Stimulated activated CD4-positive, alpha-beta T cell treated with anti-CD3 and anti-CD28 coated beads, TNF-alpha, amount 100 ng/mL, for 24 hours (primary cell): ENCODE measurements at places on chromosomes 4 and X.

- no peak for DNase-seq
These were observed 347.1 kb upstream of the GATB start for GRCh38 chr4:152107736-152108500.

GRCh38 chr4:88286897-88287296 lies 2.5 kb upstream of the PPM1K start:
- no peak for DNase-seq

DNA sequence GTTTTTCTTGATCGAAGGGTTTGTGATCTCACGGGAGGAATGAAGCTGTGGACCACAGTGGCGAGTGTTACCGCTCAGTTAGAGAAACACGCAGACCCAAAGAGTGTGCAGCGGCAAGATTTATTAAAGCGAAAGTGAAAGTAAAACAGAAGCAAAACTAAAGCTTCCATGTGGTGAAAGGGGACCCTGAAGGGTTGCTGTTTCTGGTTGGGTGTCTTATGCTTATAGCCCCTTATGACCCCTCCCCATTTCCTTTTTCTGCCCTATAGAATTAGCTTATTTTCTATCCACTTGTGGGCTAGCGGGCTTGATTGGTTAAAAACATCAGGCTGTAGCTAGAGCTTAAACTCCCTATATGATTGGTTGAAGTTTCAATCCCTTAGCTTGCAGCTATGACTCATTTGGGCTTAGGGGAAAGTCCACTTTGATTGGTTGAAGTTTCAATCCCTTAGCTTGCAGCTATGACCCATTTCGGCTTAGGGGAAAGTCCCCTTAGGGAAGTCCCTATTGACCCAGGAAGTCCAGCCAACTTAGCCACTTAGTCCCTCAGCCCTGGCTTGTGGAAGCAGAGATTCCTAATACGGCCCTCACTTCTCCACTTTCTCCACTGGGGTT lies 171.2 kb upstream of the NWD2 start:
- DNase-seq = no peak

DNA sequence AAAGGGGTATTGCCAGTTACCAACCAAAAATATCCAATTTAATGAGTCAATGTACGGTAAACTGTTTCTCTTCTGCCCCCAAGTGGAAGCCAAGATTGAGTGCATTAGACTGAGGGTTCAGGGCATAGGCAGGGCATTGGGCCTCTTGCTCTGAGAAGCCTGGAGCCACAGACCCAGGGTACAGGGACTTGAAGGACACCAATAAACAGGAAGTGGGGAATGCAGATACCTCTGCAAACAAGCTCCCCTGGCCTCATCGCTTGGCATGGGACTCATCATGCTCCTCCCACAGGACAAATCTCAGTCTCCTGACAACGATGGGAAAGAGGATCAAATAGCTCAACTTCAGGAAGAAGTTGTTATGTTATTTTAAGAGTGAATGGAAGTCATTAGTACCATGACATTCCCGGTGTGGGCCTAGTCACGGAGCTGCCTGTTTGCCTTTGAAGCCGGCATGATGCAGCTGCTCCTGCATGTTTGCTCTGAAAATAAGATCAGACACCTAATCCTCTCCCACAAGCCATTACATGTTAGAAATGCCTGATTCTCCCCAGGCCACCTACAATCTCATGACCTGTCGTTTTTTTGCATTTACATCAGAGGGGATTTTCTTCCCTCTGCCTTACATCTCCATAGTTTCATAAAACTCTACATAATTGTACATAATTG lies 224.2 kb downstream of the RCHY1 start:
- DNase-seq = no peak

GRCh38 chr4:76607266-76607799 lies 172.3 kb downstream of the SHROOM3 start:
- DNase-seq = no peak

DNA sequence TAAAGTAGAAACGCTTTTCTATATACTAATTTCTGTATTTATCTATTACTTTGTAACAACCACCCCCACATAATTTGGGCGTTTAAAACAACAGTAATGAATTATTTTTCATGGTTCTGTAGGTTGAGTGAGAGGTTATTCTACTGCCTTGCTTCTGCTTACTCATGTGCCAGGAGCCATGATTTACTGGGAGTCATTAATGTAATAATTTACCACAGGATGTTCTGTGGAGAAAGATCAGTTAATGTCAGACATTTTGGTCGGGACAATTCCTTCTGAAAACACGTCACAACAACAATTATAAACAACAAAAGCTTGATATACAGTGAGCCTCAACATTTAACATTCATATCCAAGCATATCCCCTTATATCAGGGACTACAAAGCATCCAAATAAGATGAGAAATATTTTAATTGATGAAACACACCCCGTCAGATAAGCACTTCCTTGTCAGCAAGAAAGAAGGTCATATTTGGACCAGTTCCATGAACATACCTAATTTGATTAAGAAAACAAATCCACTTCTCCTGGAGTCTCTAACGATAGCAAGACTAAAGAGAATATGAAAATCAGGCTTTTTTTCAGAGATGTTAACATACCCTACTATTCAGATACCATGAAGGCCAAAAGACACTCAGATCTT lies 238.5 kb downstream of the PRDM5 start:
- DNase-seq = no peak

DNA sequence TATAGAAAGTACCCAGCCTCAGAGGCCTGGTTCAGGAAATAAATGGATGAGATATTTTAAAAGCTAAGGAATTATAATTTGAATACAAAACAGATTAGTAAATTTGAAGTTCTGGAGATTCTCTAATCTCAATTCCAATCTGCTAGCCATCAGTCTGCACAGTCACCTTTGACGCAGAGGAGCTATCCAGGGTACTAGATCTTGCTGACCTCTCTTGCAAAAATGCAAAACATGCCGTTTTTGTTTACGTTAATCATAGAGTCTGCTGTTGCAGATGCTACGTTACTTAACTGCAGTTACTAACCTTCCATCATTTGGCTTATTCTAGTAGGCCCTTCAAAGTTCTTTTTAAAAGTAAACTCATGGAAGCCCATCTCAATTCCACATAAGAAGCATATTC lies 10.4 kb downstream of the CCSER1 start:
- DNase-seq = no peak

GRCh38 chrX:43423876-43424275 lies 232.2 kb upstream of the MAOA start:
- no peak for DNase-seq

- DNase-seq = no peak
These were observed 67.7 kb downstream of the PPARGC1A start for GRCh38 chr4:23822181-23822580.

DNA sequence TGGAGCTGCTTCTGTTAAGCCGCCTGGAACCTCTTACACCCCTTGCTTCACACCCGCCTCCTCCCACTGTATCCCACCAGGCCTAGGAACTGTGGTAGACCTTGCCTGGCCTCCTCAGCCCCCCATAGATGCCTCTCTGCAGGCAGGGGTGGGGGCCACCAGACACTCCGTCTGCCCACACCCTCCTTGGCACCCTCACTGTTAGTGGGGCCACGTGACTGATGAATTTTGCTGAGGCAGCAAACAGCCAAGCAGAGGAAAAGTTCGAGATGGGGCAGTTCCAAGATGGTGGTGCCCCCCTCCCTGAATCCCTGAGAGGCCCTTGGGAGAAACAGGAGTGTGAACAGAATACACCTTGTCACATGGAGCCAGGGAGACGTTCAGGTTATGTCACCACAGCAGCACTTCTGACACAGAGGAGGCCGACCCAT lies 41.2 kb upstream of the C4orf50 start:
- no peak for DNase-seq

DNA sequence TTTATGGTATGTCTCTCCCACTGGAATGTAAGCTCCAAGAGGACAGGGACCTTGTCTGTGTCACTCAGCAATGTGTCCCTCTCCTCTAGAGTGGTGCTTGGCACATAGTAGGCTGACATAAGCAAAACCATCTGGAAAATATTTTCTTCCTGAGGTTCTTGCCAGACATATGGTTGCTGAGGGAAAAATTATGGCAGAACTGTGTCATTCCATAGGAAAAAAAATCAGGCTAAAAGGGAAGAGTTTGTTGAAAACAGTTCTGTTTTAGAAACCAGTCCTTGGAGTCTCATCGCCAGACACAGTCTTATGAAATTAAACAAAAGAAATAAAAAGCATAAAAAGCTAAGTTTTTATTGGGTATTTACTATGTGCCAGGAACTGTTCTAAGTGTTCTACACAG lies 60.9 kb downstream of the RTL9 start:
- DNase-seq = no peak

- no peak for DNase-seq
These were observed 54.6 kb upstream of the CLDN34 start for GRCh38 chrX:9912351-9913145.

DNA sequence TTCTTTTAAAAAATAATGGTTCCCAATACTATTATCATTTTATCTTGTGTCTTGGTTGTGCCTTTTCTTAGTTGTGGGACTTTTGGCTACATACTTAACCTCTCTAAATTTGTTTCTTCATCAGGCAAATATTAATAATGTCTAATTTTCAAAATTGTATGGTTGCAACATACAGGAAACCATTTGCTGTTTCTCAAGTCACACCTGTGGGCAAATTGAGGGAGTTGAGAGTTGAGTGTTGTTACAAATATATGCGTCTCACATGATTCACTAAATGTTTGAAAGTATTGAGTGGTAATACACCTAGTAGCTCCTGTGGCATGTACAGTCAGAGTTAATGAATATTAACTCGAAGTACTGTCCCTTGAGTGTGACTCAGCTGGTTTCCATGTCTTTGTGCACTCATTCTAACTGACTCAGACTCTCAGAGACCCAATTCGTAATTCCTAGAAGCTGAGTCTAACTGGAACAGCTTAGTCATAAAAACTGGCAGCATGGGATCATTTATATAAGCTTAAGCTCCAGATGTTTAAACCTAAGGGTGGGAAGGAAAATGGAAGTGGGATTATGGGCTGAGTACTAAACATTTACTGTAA lies 802.4 kb downstream of the TRIML1 start:
- DNase-seq = no peak

- DNase-seq = no peak
These were observed 66.1 kb upstream of the ACSL1 start for GRCh38 chr4:184891816-184892397.

GRCh38 chr4:113636438-113636818 lies 125.1 kb downstream of the CAMK2D start:
- no peak for DNase-seq

DNA sequence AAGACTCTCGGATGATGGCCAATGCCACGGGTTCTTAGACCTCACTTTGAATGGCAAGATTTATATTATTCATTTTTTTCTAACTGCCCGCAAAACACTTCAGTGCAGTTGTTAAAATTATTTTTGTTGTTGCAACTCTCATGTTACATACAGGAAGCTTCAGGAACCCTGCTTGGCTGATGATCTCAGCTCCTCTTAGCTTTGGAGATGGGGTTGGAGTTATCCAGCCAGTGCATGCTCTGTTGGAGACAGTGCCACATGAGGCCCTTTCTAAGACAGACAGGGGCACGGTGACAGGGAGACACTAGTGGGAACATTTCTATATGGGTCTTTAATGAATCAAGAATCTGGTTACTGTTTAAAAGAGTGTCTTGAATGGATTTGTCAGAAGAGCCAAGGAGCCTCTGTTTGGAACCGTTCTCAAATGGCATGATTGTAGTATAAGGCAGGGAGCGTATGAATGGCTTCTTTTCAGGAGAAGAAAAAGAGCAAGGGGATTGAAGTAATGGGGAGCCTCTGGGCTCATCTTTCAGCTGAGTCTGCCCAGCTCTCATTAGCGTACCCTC lies 61.9 kb upstream of the ENPP6 start:
- DNase-seq = no peak

GRCh38 chr4:150087006-150087405 lies 8.8 kb downstream of the DCLK2 start:
- DNase-seq = no peak

DNA sequence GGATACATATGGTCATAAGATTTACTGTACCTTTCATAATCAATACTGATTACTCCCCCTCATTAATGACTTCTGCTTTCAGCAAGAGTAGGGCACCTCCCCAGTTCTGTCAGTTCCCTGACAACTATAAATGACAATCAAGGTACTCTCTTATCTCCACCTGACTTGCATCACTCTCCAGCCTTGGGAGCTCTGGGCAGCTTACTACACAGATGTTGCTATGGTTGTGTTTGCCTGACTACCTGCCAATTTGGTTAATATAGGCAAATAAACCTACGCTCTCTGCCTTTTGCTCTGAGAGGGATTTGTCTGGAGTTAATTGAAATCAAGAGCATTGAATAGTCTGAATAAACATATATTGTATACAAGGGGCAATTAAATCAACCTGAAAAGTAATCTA lies 22.8 kb upstream of the MAP7D3 start:
- no peak for DNase-seq

DNA sequence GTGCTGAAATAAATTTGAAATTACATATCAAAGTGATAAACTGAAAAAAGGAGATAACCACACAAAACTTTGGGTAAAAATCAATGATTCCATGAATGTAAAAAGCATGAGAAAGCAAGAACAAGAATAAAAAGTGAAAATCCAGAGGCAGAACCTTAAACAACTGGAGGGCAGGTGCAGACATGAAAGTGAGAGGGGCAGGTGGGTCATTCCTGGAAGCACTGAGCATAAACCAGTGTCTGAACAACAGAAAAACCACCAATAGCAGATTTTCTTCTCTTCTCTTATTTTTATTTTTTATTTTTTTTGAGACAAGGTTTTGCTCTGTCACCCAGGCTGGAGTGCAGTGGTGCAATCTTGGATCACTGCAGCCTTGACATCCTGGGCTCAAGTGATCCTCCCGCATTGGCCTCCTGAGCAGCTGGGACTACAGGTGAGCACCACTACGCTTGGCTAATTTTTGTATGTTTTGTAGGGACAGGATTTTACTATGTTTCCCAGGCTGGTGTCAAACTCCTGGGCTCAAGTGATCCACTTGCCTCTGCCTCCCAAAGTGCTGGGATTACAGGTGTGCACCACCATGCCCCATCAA lies 46.8 kb upstream of the GPR78 start:
- DNase-seq = no peak

DNA sequence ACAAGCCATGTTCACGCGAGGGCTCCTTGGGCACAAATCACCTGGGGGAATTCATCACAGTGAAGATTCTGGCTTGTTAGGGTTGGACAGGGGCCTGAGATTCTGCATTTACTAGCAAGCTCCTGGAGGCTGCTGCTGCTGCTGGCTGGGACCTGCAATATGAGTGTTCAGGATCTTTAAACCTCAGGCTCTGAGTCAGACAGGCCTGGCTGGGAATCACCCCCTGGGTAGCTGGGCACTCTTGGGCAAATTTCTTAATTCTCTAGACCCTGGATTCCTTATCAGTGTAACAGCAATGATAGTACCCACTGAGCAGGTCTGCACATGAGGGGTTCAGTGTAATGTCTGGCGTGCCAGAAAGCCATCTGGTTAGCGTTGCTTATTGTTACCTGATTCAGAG lies 101.5 kb downstream of the DHX15 start:
- no peak for DNase-seq

GRCh38 chr4:109410776-109411175 lies 22.8 kb upstream of the SEC24B start:
- DNase-seq = no peak

- DNase-seq = no peak
These were observed 50.7 kb downstream of the MAP7D3 start for GRCh38 chrX:136200466-136200865.

GRCh38 chr4:54971474-54971950 lies 153.9 kb downstream of the KDR start:
- no peak for DNase-seq

GRCh38 chr4:147538711-147539110 lies 57.8 kb downstream of the EDNRA start:
- no peak for DNase-seq
